ENCODE measurements at places on chromosomes 4 and X.

DNA sequence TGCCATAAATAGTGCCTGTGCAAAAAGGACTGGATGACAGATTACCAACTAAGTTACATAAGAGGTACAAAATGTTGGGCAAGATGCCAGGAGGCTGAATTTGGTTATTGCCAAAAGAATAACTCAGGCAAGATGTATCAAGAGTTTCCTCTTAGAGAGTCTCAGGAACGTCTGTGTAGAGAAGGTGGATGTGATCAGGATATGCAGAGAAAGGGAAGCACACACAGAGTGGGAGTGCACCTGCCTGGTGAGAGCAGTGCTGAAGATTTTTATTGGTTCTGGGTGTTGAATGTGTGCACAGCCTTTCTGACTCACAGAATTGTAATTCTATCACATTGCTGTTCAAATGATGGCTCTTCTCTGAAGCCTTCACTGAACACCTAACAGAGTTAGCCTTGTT lies 156.8 kb upstream of the HS3ST1 start:
- DNase-seq = no peak

GRCh38 chr4:79757600-79757999 lies 315.4 kb downstream of the ANTXR2 start:
- DNase-seq = no peak

DNA sequence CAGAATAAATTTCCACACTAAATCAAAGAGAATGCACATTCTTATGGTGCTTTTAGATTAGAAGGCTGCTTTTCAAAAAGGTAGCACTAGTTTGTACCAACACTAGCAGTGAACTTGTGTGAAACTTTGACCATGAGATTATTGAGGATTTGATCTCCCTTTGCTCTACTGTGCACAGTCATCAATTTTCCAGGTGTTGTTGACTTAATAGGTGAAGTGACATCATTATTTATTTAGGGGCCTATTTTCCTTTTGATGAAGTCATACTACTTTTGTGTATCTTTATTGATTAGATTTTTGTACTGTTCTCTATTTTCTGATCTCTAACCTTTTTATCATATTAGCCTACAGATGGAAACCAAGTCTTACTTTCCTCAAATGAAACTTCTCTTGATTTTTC lies 507.9 kb upstream of the LCORL start:
- no peak for DNase-seq

DNA sequence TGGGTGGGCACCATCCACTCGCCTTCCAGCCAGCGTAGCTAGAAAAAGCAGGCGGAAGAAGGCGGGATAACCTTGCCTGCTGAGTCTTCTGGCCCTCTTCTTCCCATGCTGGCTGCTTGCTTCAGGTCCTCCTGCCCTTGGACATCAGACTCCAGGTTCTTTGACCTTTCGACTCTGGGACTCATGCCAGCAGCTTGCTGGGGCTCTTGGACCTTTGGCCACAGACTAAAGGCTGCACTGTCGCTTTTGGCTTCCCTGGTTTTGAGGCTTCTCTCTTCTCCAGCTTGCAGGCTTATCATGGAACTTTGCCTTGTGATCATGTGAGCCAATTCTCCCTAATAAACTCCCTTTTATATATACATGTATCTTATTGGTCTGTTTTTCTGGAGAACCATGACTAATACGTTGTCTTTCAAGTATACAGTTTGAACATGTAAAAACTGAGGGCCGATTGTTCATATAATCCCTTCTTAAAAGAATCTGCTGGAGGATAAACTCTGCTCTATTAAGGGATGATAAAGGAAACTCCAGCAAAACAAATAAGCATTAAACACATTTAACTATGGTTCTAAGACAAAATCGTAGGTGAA lies 116.6 kb upstream of the LCORL start:
- DNase-seq = no peak

- DNase-seq = no peak
Measured at GRCh38 chr4:16226816-16227461, 668 bp upstream of the TAPT1 start.

GRCh38 chr4:116453127-116453526 lies 632.2 kb downstream of the TRAM1L1 start:
- DNase-seq = no peak

DNA sequence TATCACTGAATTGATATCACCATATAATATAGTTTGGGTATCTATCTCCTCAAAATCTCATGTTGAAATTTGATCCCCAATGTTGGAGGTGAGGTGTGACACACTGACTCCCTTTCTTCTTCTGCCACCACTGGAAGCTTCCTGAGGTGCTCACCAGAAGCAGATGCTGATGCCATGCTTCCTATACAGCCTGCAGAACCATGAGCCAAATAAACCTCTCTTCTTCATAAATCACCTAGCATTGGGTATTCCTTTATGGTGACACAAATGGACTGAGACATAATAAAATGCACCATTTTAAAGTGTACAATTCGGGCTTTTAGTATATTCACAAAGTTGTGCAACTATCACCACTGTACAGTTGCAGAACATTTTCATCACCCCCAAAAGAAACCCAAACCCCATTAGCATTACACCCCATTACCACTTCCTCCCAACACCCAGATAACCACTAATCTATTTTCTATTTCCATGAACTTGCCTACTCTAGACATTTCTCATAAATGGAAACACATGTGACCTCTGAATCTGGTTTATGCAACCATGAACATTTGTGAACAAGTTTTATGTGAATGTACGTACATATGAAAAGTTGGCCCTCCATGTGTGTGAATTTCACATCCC lies 148.9 kb downstream of the OPHN1 start:
- no peak for DNase-seq

- peak; percentile 1 for DNase-seq
Measured at GRCh38 chrX:132394591-132394990, 94.2 kb downstream of the MBNL3 start.

DNA sequence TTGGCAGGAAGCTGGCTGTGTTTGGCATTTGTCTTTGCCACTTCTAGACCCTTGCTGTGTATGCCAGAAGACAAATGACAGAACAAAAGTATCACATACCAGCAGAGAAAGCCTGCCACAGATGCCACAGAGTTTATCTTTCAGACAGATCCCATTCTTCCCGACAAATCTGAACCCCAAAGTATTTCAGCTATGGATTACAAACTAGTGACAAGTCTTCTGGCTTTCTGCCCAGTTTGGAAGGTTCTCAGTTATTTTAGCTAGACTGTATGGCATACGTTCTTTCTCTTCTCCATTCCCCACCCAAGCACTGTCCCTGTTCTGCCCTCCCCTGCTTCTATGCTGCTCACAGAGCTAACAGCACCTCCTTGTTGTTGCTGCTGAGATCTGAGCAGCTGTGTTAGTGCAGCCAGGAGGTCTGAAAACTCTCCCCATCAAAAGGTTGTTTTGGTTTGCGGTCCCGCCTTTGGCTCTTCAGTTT lies 236.7 kb downstream of the FRAS1 start:
- DNase-seq = no peak

- no peak for DNase-seq
Measured at GRCh38 chr4:78599931-78600375, 48.4 kb downstream of the ANXA3 start.

DNA sequence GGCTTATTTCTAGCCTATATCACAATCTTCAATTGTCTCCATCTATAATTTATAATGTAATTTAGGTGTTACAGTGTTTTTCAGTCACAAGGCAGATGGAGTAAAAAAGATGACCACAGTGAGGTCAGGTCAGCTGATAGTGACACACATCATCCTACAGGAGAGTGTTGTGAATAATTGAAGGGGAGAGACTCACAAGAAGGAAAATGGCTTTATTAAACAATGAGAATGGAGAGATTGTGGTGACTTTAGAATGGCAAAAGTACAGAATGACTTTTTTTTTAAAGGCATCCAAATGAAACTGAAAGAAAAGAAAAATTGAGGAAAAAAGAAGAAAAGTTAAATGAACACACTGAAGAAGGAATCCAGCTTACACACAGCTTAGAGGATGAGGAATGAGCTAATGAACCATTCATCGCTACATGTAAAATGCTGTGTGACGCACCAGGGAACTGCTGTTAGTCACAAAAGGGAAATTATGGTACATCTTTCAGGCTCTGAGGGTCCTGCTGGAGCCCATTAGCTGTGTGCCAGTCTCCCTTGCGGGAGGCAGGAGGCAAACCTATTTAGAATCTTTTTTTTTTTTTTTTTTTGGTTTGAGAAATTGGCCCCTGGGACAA lies 56.6 kb downstream of the SPRY1 start:
- peak; percentile 76 for DNase-seq

GRCh38 chr4:2305766-2306501 lies 44.0 kb upstream of the MXD4 start:
- DNase-seq = peak; percentile 20

- no peak for DNase-seq
Measured at GRCh38 chr4:98642991-98643426, 15.4 kb downstream of the TSPAN5 start.

- no peak for DNase-seq
Measured at GRCh38 chr4:23934915-23935314, 45.1 kb upstream of the PPARGC1A start.

GRCh38 chr4:153221783-153222706 lies 17.8 kb downstream of the TRIM2 start:
- DNase-seq = peak; percentile 60

- no peak for DNase-seq
Measured at GRCh38 chr4:61628727-61629126, 428.6 kb downstream of the ADGRL3 start.

GRCh38 chr4:83272900-83273299 lies 11.7 kb downstream of the COQ2 start:
- peak; percentile 38 for DNase-seq

DNA sequence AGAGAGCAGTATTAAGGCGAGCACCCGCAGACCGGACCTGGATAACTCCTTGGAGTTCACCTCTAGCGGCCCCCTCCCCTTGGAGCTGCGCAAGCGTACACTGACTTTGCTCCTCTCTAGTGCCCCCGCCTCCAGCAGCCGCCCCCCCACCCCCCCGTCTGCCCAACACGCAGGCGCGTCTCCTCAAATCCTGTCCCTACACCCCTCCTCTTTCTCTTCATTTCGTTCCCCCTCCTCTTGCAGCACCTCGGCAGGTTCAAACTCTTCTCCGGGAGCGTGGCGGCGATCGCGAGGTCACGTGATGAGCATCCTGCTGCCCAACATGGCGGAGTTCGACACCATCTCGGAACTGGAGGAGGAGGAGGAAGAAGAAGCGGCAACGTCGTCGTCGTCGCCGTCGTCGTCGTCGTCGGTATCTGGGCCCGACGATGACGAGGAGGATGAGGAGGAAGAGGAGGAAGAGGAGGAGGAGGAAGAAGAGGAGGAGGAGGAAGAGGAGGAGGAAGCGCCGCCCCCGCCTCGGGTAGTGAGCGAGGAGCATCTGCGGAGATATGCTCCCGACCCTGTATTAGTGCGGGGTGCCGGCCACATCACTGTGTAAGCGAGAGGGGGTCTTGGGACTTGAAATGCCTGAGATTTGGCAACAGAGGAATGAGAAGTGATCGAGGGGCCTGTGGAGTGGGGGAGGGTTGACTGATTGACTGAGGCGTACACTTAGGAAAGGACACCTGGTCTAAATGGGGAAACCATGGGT lies at the start of gene CHIC1:
Gene CHIC1 (plus strand): TSS at position 214 of the 754 bp plus-strand sequence. CDS start 88 bp downstream, at position 302.
- DNase-seq = peak; percentile 24

DNA sequence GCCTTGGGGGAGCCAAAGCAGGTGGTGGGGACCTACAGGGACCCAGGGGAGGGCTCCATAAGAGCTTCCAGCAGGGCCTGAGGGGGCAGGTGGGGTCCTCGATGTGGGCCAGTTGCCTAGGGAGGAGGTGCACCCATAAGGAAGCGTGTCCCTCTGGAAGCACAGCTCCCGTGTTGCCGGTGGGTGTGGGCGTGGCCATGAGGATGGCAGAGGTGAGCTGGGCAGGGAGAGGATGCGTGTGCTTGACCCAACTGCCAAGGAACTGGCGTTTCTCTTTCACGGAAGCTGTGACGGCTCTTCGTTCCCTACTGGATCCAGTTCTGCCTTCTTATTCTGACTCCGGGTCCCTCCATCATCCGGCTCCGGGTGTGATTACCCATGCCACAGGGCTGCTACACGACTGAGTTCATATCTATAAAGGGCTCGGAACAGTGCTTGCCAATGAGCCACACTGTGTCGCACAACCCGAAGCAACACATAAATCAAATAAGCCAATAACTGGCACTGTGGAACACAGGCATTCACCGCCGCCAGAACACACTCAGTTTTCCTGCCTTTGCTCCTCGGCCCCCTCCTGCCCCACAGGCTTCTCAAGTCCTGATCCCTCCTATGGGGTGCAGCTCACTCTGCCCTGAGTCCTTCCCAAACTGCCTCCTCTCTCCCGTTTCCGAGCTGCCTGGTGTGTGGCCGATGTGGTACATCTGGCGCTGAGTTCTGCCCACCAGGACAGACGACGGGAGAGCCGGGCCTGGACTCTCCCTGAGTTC lies 35.5 kb downstream of the RNF212 start:
- no peak for DNase-seq

DNA sequence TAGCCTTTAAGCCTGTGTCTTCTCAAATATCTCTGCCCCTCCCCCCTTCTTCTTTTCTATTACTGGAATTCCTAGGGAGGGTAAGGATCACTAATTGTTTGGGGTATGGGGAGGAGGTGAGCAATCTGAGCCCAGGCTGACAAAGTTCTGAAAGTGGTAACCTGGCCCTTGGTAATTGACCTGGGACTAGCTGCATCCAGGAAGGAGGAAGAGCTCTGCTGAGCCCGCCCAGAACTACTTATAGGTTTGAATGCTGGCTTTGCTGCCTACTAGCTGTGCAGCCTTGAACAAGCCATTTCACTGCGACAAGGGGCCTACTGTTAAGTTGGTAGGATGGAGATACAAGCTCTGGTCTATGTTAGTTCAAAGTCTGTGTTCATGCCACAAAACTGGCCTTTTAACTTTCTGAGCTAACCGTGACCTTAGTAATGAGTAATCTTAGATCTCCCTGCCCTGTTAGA lies 37.8 kb downstream of the DGKK start:
- no peak for DNase-seq

GRCh38 chr4:128861856-128862518 lies 52.5 kb downstream of the JADE1 start:
- DNase-seq = no peak

DNA sequence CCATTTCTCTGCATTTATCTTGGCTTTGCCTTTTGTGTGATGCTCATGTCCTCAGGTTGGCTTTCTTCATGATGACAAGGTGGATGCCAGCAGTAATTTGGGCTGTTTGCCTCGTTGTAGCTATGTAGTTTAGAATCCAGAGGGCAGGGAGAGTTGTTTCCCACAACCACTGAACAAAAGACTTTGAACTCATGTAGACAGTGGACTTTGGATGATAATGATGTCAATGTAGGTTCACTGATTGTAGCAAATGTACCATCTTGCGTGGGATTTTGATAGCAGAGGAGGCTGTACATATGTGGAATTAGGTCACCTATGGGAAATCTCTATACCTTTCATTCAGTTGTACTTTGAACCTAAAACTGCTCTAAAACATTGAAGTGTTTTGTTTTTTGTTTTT lies 41.3 kb downstream of the MND1 start:
- no peak for DNase-seq

DNA sequence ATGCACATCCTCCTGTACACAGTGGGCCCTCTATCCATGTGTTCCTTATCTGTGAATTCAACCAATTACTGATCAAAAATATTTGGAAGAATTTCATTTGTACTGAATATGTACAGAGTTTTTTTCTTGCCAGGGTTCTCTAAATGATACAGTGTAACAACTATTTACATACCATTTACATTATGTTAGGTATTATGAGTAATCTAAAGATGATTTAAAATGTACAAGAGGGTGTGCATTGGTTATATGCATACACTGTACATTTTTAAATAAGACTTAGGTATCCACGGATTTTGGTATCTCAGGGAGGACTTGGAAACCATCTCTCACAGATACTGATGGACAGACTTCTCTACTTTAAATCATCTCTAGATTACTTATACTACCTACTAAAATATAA lies 1333.9 kb downstream of the PCDH18 start:
- DNase-seq = no peak

Measured in CD14-positive monocyte (primary cell).